ENCODE measurements at places on chromosomes 1 and 21. TPM values are rescaled to one million over a fixed set of nuclear protein-coding genes. Genes with fewer than 3 reads are reported as not detected.

Gene ADORA3
- total RNA-seq: not detected

Gene HCRTR1
- not detected for total RNA-seq

Gene PRPF38A
- total RNA-seq: 75.6 TPM

Gene CYYR1
- total RNA-seq: 16.9 TPM

- peak; percentile 48 for DNase-seq
Measured at GRCh38 chr1:210264496-210265380, 32.1 kb downstream of the SERTAD4 start.

DNA sequence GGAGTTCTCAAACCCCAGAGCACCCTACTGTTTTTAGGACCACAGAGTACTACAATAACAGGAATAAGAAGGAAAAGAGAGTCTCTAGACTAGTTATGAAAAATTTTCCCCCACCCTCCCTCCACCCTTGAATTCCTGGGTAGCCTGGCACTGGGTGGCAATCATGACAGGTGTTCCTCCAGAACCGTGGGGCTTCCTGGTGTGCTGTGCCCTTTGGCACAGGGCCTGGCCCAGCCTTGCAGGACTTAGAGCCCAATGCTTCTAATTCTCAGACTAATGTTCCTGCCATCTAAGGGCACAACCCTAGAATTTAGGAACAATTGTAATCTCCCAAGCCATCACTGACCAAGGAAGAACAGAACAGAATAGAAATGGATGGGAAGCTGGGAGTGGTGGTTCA lies 1.5 kb upstream of the CD160 start:
- no peak for DNase-seq

DNA sequence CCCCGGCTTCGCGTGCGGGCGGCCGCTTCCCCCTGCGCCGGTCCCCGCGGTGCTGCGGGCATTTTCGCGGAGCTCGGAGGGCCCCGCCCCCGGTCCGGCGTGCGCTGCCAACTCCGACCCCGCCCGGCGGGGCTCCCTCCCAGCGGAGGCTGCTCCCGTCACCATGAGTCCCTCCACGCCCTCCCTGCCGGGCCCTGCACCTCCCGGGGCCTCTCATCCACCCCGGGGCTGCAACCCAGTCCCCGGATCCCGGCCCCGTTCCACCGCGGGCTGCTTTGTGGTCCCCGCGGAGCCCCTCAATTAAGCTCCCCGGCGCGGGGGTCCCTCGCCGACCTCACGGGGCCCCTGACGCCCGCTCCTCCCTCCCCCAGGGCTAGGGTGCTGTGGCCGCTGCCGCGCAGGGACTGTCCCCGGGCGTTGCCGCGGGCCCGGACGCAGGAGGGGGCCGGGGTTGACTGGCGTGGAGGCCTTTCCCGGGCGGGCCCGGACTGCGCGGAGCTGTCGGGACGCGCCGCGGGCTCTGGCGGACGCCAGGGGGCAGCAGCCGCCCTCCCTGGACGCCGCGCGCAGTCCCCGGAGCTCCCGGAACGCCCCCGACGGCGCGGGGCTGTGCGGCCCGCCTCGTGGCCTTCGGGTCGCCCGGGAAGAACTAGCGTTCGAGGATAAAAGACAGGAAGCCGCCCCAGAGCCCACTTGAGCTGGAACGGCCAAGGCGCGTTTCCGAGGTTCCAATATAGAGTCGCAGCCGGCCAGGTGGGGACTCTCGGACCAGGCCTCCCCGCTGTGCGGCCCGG lies 159.2 kb downstream of the RUNX1 start:
- peak; percentile 87 for DNase-seq

DNA sequence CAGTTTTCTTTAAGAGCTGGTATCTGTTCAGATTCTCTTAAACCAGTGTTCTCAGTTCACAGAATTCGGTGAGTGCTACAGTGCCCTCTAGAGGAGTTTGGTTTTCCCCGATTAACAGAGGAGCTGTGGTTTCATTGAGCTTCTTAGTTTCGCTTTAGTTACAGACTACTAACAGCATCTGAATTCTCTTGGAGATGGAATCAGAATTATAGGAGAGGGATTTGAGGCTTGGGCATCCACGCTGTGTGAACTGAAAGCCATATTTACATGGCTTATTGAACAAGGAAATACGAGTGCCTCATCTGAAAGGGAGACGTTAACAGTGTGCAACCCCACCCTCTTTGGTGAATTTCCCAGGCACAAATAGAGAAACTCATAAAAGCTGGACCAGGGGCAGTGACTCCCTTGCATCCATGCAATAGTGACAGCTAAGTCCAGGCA lies 202.0 kb downstream of the USH2A start:
- peak; percentile 81 for DNase-seq

DNA sequence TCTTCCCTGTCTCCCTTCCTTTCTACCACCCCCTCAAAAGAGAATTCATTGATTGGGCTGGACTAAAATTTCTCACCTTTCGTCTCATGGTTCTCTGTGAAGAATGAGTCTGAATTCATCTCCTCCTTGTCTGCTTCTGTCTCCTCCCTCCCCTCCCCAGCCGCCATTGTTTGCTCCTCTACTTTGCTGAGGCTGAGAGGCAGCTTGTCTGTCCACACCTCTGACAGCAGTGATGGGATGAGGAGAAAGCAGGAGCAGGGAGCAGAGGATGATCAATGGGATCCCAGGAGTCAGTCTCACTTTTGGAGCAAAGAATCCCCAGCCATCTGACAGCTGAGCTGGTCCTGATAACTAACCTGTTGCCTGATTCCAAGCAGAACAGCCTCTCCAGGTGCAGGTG lies 2.5 kb downstream of the ILDR2 start:
- no peak for DNase-seq

GRCh38 chr1:156539818-156540355 lies 32.5 kb downstream of the IQGAP3 start:
- no peak for DNase-seq

- no peak for DNase-seq
Measured at GRCh38 chr1:74526708-74527107, 14.3 kb upstream of the LRRC53 start.

- peak; percentile 10 for DNase-seq
Measured at GRCh38 chr1:36301220-36301619, 4.9 kb upstream of the SH3D21 start.

DNA sequence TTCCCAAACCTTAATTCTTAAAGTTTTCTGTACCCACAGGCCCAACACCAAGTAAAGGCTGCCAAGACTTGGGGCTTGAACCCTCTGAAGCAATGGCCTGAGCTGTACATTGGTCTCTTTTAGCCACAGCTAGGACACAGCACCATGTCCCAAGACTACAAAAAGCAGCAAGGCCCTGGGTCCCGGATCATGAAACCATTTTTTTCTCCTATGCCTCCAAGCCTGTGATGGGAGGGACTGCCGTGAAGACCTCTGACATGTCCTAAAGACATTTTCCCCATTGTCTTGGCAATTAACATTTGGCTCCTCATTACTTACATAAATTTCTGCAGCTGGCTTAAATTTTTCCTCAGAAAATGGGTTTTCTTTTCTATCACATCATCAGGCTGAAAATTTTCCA lies 30.9 kb downstream of the ZNF670 start:
- DNase-seq: no peak

- peak; percentile 76 for DNase-seq
Measured at GRCh38 chr1:229258757-229259060, 12.2 kb upstream of the RAB4A start.

DNA sequence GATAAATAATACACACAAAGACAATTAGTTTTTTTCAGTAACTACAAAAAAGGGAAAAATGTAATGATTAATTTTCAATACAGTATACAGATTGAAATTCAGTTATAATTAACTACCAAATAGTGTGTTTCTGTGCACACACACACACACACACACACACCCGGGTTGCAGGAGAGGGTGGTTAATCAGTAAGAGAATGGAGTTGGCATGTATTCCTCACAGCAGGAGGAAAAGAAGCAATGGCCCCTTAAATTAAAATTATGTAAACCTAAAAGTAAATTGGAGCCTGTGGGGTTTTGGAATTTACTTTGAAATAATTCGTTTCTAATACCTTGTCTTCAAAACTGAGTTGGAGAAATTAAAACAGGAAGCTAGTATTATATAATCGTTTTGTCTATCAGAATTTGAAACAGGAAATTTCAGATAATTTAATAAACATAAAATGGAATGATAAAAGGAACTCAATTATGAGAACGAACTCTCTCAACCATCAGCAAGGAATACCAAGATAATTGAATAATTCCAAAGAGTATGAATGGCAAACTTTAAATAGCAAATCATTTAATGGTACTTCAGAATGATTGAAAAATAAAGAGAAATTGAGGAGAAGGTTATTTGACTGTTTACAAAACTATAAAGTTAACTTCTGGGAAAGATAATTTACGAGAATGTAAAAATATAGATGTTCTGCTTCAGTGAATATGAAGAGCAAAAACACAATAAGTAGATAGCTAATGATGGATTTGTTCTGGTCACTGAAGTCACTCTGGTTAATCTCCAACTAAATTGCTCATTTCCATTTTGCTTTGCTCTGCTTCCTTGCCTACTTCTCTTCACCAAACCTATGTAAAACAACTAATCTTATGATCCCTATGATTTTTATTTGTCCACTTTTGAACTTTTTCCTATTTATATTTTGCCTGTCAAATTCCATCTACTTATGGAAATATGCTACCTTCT lies 547.9 kb upstream of the ZP4 start:
- DNase-seq: no peak

GRCh38 chr1:58879464-58879863 lies 95.6 kb upstream of the JUN start:
- DNase-seq: no peak

- no peak for DNase-seq
Measured at GRCh38 chr21:14956807-14957206, 108.0 kb downstream of the NRIP1 start.

DNA sequence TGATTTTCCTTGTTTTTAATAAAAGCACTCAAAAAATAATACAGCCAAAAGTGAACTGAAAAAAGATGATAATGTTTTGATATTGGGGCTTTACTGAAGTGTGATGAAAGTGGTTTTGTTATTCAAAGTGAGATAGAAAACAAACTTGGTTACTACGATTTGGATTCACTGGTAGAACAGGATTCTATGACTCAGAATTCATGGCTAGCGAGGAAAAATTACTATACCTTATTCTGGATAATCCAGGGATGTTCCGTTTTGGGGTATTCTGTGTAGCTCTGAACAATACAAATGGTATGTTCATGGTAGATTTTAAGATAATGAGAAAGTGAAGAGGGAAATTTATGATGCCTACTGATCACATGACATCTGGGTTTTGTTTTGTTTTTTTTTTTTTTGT lies 117.7 kb downstream of the NRDC start:
- no peak for DNase-seq
